Vagina (tissue), 2 donors: ENCODE measurements at places on chromosomes 13 and 19.

GRCh38 chr19:50647879-50648615 lies 1.2 kb upstream of the C19orf81 start:
- DNase-seq, result no peak

DNA sequence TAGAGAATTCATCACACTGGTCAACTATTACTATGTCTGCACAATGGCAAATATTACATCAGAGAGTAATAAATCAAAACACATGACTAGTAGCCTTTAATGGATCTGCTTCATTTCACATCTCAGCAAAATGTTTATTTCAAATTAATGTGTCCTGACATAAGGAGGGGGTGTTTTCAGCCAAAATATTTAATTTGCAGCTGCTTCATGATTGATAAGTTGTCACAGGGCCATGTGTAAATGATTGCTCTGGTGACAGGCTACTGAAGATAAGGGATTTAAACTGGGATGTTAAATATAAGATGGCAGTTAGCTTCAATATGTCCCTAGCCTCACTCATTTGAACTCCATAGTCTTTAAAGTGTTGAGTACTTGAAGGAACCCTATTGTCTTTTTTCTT lies 303.3 kb downstream of the OXGR1 start:
- DNase-seq, result no peak

DNA sequence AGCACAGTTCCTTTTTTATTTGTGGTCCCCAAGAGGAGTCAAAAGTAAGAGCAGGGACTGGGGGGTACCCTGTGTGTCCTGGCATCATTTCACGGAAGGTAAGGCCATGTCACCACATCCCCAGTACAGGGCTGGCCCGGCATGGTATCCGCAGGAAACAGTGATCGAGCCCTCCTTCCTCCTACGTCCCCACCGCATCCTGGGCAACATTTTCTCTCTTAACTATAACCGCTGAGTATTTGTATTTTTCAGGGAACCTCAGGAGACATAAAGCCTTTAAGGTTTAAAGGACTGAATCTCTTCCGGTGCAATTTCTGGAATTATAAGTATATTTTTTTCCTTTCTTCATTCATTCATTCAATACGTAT lies 13.6 kb upstream of the LATS2 start:
- no peak for DNase-seq

- no peak for DNase-seq
Observed at GRCh38 chr13:23656637-23657371, 86.6 kb downstream of the TNFRSF19 start.

DNA sequence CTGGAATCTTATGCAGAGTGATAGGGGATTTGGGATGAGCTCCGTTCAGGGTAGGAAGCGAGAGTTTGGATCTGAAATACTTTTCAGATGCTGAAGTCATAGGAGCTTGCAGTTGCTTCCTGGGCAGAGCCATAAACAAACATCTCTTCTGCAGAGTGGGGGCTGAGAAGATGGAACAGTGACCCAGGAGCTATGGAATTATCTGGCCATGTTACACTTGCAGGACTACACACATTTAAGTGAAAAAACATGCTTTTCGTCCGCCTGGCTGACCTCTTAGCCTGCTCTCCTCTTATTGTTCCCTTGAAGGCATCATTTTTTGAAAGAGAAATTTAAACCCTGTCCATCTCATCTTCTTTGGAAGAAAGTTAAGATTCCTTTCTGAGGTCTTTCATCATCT lies 40.7 kb downstream of the PSG11 start:
- DNase-seq, result no peak

DNA sequence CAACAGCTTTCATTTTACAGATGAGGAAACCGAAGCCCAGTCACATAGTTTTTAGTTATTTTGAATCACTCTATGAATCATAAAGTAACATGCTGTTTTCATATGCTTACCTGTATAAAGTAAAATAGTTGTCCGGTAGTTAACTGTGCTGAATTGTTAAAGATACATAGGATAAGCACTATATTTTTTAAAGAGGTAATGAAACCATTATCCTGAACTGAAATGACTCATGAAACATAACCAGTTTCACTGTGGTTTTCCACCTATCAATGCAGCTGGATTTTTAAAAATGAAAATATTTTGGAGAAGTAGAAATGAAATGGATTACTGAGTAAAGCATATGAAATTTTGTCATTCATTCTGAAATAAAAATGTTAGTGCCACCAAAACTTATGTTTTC lies 655.0 kb downstream of the OLFM4 start:
- DNase-seq, result no peak
